ENCODE measurements at places on chromosomes 2 and 18. TPM values are rescaled to one million over a fixed set of nuclear protein-coding genes. Genes with fewer than 3 reads are reported as not detected.

The CXCR1 gene
- total RNA-seq = not detected

The XRCC5 gene
- 120 TPM for total RNA-seq

The CDH7 gene
- not detected for total RNA-seq

The VIT gene
- not detected for total RNA-seq

The PROC gene
- not detected for total RNA-seq

The ALKAL2 gene
- 0.22 TPM for total RNA-seq

The KCNS3 gene
- total RNA-seq = not detected

The CNNM4 gene
- total RNA-seq = 8.3 TPM

The LYG2 gene
- total RNA-seq = not detected

The ACMSD gene
- total RNA-seq = not detected

The OTOS gene
- not detected for total RNA-seq

The ALK gene
- total RNA-seq = not detected

The CHPF gene
- 5.2 TPM for total RNA-seq

The SIGLEC15 gene
- not detected for total RNA-seq

The GAREM1 gene
- 0.16 TPM for total RNA-seq

The TMEM163 gene
- total RNA-seq = 0.19 TPM

GRCh38 chr2:186887107-186888090, 38.4 kb upstream of the ZSWIM2 start:
- DNase-seq = no peak

- no peak for DNase-seq
These were observed 297.8 kb upstream of the GYPC start for GRCh38 chr2:126358122-126358521.

DNA sequence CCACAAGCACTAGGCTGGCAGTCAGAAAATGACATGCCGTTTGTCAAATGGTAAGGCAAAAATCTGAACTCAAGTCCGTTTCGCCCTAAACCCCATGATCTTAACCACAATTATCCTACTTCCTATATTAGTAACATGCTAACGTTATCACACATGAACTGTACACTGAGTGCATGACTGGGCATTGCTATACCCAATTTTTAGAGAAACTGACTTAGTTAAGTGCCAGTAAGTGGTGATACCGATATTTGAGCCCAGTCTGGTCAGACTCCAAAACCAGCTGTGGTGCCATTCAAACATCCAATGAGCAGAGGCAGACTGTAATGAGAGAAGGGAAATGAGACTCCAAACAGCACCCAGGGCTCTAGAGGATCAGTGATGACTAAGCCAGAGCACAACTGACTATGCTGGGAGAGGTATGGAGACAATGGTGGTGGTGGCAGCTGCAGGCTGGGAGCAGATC, 311.7 kb upstream of the PKDCC start:
- no peak for DNase-seq

DNA sequence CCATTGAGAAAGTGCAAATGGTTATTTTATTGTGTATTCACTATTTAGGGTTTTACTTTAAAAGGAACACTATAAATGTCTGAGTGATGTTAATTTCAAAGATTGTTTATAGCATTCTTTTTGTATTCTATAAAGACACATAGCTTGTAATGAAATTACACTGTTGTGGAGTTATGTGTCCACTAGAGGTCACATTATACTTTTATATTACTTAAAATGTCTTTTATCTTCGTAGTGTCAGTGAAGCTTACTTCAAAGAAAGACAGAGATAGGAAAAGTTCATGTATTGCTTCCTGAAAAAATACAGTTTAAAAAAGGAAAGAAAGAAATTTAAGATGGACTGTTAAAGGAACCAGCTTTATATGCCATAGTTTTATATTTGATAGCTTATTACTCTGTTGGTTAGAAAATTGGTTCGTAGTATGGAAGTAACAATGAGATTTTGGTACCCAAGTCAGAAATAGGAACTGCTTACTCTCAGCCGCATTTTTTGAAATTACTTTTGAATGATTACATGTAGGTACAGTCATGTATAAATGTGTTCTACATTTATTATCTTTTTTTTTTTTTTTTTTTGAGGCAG, 20.5 kb downstream of the APLF start:
- peak; percentile 54 for DNase-seq

GRCh38 chr2:80396276-80396675, 91.7 kb upstream of the LRRTM1 start:
- no peak for DNase-seq

GRCh38 chr2:67169417-67170140, 227.6 kb upstream of the ETAA1 start:
- no peak for DNase-seq

DNA sequence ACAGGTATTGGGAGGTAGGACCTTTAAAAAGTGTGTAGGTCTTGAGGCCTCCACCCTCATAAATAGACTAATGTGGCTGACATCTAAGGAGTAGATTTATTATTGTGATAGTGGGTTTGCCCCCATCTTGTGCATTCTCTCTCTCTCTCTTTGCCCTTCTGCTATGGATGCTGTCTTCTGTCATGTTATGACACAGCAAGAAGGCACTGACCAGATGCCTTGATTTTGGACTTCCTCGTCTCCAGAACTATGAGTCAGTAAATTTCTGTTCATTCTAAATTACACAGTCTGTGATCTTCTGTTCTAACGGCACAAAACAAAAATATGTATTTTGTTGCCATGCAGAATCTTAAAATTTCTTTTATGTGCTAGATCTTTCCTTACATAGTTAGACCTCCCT, 66.9 kb downstream of the ATAD2B start:
- no peak for DNase-seq

GRCh38 chr2:32011485-32011960, 715 bp upstream of the MEMO1 start:
- DNase-seq = peak; percentile 10

GRCh38 chr2:162938387-162938786, 99.8 kb upstream of the KCNH7 start:
- DNase-seq = no peak

GRCh38 chr2:11610624-11611242, 59.3 kb downstream of the NTSR2 start:
- no peak for DNase-seq

DNA sequence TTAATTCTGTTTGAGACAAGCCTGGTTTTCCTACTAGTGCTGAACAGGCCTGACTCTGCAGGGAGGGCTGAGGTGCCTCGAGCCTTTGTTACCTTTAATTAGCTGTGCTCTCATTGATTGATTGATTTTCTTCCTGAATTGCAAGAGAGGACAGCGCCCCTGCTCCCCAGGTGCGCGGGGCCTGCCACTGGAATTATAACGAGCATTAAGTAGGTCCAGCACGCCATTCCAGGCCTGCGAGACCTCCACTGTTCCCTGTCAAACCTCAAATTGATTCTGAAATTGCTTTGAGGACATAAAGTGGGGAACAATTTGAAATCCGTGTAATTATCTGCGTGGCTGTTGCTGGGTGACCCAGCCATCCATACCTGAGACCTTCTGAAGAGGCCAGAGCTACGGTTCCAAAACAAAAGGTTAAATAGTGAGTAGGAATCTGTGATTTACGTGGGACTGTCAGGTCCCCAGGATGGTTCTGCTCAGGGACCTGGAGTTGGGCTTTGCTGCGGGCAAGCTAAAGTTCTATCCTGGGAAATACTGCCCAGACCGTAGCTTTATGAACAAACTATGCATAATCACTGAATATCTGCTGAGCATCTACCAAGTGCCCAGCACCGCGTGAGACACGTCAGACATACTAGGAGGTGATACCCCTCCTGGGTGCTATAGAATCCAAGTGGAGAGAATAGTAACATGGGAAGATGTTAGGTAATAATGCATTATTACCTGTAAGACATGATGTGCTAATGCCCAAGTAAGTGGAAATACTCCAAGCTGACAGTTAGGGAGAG, 104.1 kb downstream of the ZBTB7C start:
- no peak for DNase-seq

- no peak for DNase-seq
These were observed 53.2 kb upstream of the CCDC85A start for GRCh38 chr2:56130463-56131070.

DNA sequence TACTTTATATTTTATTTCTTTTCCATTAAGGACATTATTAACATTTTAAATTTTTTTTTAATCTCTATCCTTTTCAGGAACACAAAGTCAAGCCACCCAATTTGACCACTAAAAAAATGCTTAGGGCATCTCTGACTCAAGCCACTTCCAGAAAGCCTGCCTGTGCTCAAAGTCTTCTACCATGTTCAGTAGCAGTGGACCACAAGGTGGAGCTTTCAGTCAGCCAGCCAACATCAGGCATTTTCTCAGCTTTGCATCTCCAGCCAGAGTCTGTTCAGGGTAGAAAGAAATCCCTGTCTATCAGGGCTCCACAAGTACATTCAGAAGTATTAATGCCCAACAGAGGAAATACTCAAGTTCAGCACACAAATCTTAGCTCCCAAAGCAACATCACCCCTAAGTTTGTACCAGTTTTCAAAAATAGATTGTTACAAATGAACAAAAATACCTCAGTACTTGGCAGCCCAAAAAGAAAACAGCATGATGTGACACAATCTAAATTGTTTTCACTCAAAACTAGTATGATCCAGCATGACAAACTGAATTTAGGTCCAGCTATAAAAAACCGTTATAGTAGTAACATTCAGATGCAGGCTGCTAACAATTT, 37.6 kb downstream of the C18orf63 start:
- DNase-seq = peak; percentile 65

- DNase-seq = no peak
These were observed 35.3 kb downstream of the CYP26B1 start for GRCh38 chr2:72112401-72112800.

- DNase-seq = no peak
These were observed 126.1 kb downstream of the FAM161A start for GRCh38 chr2:61727746-61728145.

- no peak for DNase-seq
These were observed 752.2 kb downstream of the DPP10 start for GRCh38 chr2:115194623-115195022.

- DNase-seq = no peak
These were observed 25.6 kb downstream of the METTL21A start for GRCh38 chr2:207599636-207600035.

DNA sequence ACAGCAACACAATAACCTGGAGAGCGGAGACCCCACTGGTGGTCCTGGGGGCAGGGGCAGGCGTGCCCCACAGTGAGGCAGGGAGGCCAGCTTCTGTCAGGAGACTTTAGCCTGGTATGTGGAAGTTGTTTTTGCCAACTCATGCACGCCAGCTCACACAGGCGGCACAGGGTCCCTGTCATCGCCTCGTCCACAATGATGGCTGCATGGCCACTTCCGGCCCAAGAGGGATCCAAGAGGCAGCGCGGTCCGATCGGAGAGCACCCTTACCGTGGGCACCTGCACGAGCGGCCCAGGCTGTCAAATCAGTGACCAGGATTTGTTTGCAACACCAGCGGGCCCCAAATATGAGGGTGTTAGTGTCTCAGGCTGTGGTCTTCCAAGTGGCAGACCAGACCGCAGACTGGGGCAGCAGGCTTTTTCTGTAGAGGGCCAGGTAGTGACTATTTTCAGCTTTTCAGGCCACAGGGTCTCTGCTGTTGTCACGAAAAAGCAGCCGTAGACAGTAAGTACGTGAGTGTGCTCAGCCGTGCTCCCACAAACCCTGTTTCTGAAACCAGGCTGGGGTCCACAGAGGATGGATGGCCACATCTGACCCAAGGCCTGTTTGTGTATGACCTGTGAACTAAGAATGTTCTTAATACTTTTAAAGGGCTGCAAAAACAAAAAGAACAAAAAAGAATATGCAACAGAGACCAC, 21.2 kb downstream of the SNED1 start:
- DNase-seq = no peak

GRCh38 chr2:86176597-86176996, 18.7 kb downstream of the IMMT start:
- DNase-seq = no peak

GRCh38 chr2:99729104-99730025, 239.5 kb upstream of the REV1 start:
- no peak for DNase-seq

DNA sequence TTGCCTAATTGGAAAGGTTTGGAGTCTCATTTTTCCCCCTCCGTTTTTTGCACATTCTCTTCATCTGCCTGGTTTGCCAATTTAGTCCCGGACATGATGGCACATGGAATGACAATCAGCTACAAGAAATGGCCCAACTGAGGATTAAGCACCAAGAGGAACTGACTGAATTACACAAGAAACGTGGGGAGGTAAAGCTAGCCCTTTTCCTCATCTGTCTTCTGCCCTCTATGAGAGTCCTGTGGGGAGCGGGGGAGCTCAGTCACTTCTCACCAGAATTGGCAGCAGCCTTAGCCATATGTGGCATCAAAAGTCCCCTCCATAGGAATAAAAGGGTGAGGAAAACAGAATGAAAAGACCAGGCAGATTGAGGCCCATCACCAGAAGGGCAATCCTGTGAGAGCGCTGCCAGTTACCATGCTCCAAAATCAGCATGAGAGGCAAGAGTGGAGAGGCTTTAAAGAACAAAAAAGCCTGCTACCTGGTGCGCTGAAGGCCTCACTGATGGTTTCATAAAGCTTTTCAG, 11.6 kb downstream of the ATG16L1 start:
- DNase-seq = no peak

GRCh38 chr18:58446391-58447060, 182.4 kb downstream of the ALPK2 start:
- DNase-seq = no peak

- no peak for DNase-seq
These were observed 266.2 kb downstream of the CCDC102B start for GRCh38 chr18:69064063-69064462.

- DNase-seq = no peak
These were observed 228.3 kb downstream of the SRBD1 start for GRCh38 chr2:45382744-45383143.

DNA sequence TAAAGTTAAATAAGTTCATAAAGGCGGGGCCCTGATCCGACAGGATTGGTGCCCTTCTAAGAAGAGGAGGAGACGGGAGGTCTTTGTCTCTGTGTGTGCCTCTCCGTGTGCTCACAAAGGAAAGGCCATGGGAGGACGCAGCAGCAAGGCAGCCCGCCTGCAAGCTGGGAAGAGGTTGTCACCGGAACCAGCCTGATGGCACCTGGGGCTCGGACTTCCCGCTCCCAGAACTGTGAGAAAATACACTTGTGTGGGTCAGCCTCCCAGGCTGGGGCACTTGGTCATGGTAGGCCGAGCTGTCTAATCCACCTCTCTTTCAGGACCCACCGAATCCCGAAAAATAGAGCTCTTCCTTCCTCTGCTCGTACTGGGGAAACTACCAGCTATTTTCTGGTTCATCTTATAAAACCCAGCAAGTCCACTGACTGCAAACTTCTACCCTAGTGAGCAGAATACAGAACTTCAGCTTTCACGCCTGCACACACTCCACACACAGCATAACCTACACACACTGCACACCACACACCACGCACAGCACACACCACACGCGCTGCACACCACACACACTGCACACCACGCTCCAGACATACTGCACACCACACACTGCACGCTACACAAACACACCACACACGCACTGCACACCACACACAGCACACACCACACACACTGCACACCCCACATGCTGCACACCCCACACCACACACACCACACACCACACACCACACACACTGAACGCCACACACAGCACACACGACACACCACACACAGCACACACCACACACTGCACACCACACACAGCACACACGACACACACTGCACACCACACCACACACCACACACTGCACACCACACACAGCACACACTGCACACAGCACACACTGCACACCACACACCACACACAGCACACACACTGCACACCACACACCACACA, 58.1 kb downstream of the ASB1 start:
- DNase-seq = no peak

Data from CD8-positive, alpha-beta T cell (primary cell).